ENCODE measurements at places on chromosomes 6 and 20. TPM values are rescaled to one million over a fixed set of nuclear protein-coding genes. Genes with fewer than 3 reads are reported as not detected.

DNA sequence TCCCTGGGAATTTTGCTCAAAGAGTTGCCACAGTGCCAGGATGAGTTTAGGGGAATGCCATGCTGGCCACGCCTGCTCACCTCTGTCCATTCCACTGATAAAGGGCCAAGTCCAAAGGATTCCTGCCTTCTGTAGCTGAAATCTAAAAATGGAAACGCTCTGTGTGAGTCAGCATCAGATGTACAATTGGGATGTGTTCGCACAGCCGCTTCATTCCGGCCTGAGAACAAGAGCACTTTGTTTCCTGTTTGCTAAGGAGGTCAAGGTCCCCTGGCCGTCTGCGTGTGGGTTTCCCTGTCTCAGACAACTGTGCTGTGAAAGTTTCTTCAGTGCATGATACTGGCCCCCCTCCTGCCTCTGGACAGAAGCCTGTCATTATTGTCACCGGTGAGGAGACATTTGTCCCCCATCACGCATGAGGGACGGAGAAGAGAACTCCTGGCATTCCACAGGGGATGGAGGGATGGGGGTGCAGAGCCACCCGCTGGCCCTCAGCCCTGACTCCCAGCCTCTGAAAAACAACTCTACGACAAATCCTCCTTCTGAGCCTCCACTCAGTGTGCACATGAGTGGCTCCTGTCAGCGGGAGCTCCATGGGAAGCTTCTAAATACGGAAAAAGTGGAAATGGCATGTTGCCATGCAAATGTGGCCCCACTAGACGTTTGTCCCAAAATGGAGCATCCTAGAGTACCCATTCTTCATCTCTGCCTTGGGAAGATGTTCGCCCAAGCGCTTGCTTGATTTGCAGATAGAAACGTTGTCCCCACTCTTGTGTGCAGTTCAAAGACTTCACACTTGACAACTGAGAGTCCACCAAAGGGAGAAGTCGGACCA is 143.5 kb upstream of the AFDN start:
- DNase-seq = peak; percentile 86

GRCh38 chr6:87182321-87182720 is 27.0 kb downstream of the ZNF292 start:
- no peak for DNase-seq

GRCh38 chr6:40892223-40892622 is 146.8 kb downstream of the UNC5CL start:
- DNase-seq = no peak

DNA sequence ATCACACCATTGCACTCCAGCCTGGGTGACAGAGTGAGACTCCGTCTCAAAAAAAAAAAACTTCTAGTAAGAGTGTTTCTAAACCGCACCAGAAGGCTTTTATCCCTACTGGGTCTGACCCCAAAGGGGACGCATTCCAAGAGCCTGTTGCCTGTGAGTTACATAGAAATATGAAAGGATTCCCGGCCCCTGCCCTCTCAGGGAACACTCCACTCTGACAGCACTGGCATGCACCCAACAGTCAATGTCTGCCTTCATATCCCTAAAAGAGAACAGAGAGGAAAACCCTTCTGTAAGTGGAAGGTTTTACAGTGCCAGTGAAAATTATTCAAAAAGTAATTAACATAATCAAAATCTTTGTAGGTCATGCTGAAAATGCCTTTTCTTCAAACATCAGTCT is 117.1 kb upstream of the PTPRT start:
- no peak for DNase-seq

GRCh38 chr20:6466075-6466810 is 301.2 kb upstream of the BMP2 start:
- DNase-seq = no peak

- no peak for DNase-seq
These were observed 418.0 kb upstream of the OPRM1 start for GRCh38 chr6:153621070-153621469.

DNA sequence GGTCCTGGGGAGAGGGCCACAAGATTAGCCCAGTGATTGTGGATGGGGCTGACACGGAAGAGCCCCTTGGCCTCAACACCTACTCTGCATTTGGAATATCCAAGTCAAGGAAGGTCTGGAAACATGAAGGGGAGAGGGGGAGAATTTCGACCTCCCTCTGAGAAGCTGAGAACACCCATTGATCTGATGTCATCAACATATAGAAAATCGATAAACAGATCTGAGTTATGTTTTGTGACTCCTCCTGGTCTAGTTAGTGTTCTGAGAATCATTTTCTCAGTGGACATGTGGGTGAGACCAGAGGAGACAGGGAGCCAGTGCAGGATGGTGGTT is 108.0 kb downstream of the SLC22A3 start:
- no peak for DNase-seq

DNA sequence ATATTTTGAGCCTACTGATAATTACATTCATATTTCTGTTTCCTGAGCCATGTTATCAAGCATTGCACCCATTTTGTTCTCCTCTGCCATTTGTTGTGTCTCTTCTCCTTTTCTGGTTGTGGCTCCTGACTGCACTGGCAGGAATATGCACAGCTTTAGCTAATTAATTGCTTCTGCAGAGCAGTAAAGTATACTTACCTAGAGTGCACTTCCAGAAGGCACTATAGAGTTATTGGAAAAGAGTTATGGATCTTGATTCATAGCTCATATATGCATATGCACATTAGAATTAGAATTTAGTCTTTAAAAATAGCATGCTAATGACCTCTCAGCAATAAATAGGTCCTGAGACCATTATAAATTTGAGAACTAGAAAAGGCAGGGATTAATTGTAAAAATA is 262.6 kb downstream of the NKAIN2 start:
- DNase-seq = no peak

- no peak for DNase-seq
These were observed 98.0 kb downstream of the FNDC1 start for GRCh38 chr6:159267165-159267564.

- DNase-seq = no peak
These were observed 48.5 kb downstream of the AIG1 start for GRCh38 chr6:143109196-143109595.

Gene OTOR
- polyA plus RNA-seq = not detected

Gene TPBG
- 33.2 TPM for polyA plus RNA-seq

Measured in A549 (cell line).